ENCODE measurements at places on chromosomes 6 and 20. TPM values are rescaled to one million over a fixed set of nuclear protein-coding genes. Genes with fewer than 3 reads are reported as not detected.

ESR1 gene
- 1.1 TPM for total RNA-seq

SAPCD1 gene
- 7.6 TPM for total RNA-seq

ERVFRD-1 gene
- not detected for total RNA-seq

ZC2HC1B gene
- not detected for total RNA-seq

RIN2 gene
- total RNA-seq, result not detected
